ENCODE measurements at places on chromosomes 1 and 21. TPM values are rescaled to one million over a fixed set of nuclear protein-coding genes. Genes with fewer than 3 reads are reported as not detected.

Gene FCRL1
- not detected for total RNA-seq

Gene CFHR5
- not detected for total RNA-seq

Gene RIIAD1
- total RNA-seq = not detected

Gene CFAP57
- not detected for total RNA-seq

Gene BTBD8
- total RNA-seq = 1.5 TPM

Gene PRUNE1
- 26.6 TPM for total RNA-seq

Gene RIPPLY3
- total RNA-seq = not detected

GRCh38 chr1:56453417-56454078 is 125.8 kb downstream of the PLPP3 start:
- DNase-seq = no peak

- peak; percentile 47 for DNase-seq
These were observed 54.2 kb downstream of the SYT2 start for GRCh38 chr1:202656057-202656456.

DNA sequence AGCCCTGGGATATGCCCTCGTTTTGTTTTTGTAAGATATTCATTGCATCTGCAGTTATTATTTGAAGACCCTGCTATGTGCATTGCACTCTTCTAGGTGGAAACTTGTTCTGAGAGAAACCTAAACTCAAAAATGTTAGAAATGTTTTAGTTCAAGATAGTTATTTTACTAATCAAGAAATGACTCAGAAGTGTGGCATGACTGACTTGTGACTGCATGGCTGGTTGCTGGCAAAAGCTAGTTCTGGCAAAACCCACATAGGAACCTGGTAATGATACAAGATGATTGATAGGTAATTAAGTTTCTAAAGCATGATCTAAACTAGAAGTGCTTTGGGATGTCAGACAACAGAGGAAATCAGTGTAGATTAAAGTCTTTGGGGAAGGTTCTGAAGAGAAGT is 33.8 kb upstream of the NFASC start:
- no peak for DNase-seq

DNA sequence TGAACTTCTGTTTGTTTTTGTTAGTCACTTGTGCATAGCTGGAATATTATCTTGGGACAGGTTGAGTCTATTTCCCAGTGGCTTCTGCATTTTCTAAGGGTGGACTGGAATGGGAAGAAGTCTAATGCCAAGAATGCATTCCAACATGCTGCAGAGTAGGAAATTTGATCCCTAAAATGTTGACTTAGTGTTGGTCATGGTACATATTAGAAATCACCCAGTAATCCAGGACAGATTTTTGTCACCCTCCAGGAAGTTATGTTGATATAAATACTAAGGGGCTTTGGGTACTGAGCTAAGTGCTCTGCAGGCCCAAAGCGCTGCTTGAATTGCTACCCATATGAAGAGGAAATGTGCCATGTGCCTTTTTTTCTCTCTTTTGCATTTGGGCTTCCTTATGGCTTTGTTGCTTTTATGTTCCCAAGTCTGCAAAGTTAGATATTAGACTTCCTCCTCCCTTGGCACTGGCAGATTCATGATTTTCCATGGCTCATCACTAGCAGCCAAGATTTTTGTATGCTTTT is 10.0 kb downstream of the ARID1A start:
- DNase-seq = no peak

DNA sequence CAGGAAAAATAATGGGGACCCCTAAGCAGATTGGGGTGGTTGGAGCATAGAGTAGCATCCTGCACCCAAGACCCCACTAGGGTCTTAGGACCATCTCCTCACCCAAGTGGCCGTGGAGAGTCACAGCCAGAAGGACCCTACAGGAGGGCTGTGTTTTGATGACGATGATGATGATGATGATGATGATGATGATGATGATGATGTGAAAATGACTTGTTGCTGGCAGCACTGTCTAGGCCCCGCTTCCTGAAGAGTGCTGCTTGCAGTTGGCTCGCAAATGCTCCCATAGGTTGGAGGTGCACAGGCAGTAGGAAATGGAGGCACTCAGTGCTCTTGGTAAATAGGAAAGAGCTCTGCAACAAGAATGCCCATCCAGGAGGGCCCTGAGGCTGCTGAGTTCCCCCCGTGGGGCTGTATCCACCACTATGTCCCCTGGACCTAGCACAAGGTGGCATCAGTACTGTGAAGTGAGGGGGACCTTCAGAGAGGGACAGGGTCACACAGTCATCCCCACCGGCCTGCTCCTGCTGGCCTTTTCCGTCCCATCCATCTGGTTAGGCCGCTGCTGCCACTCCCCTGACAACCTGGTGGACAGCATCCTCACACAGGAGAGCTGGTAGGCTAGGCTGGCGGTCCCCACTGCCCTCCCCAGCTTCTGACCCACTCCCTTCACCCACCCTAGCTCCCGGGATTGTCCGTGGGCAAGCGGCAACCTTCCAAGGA is 139.6 kb downstream of the FOXD2 start:
- no peak for DNase-seq

DNA sequence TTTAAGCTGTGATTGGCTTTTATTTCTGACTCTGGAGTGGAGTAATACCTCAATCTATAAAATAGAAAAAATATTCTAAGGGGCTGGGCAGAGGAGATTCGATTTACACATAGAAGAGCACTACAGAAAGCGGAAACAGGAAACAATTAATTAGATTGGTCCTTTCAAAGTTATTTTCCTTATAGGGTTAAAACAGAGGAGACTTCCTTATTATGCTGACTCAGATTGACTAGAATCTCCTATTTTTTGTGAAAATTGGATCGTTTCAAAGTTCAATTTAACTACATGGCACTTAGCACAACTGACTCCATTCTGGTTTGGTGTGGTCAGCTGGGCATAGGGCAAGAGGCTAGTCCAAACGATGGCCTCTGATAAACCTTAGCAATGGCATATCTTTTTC is 48.3 kb upstream of the NCAM2 start:
- no peak for DNase-seq

DNA sequence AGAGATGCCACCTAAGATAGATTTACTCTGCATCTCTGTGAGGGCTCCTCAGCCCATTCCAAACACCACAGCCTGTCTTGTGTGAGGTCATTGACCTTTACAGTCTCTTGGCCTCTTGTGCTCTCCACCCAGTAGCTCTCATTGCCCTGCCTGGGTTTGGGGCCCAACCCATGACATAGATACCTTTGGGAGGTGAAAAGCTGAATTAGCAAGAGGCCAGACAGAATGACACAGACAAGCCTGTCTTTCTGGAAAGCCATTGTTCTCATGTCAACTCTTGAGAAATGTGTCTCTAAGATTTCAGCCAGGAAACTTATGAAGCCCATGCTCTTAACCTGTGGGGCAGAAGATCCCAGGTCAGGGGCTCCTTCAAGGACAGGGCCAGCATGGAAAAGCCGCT is 18.4 kb upstream of the F3 start:
- no peak for DNase-seq

DNA sequence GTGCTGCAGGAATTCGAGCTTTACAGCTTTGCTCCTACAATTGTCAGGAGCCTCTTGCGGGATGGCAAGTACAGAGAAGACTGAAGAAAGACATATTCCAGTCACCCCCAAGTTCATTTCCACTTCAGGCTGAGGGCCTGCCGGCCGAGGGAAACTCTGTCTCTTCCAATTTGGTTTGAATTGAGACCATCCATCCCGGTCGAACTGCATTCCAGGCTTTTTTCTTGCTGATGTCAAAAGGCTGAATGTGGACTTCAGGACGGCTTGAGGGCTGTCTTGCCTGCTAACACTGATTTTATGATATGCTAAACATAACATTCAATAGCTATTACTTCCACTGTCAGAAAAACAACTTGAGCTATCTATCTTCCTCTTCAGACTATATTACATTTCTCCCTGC is 79.8 kb upstream of the PLXNA2 start:
- DNase-seq = no peak

DNA sequence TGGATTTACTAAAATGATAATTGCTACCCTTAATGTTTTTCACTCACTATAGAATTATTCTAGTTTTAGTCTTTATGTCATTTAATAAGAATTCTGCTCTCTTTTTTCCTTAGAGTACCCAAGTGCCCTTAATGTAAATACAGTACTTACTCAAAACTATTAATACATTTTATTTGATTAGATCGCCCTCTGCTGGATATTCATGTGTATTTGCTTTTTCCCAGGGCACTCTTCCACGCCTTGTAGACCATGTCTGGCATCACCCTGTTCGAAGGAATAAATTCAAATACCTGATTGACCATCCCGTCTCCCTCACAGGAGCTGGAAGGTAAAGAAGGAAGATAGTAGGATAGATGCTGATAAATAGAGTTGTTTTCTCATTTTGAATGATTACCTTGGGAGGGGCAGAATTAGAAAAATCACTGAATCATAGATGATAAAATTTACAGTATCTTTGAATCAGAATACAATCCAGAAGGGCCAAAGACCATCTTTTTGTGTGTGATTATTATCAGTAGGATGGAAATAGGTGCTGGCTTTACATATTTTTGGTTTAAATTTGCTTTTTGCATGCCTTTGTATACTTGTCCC is 4.1 kb downstream of the AXDND1 start:
- peak; percentile 63 for DNase-seq

DNA sequence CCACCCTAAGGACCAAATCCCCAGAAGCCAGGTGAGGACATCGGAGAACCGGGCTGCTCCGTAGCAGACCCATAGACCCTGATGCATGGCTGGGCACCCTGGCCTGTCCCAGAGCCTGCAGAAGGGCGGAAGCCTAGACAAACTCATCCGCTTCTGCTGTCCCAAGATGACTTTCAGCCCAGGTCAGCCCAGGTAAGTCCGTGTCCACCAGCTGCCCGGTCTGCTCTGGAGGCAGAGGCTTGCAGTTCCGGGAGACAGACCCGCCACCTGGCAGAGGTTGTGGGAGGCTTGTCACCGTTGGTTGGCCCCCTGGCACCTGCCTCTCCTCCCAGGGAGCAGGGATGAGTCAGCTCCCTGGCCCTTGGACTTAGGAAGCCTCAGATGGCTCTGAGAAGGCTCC is 22.8 kb upstream of the POFUT2 start:
- no peak for DNase-seq

DNA sequence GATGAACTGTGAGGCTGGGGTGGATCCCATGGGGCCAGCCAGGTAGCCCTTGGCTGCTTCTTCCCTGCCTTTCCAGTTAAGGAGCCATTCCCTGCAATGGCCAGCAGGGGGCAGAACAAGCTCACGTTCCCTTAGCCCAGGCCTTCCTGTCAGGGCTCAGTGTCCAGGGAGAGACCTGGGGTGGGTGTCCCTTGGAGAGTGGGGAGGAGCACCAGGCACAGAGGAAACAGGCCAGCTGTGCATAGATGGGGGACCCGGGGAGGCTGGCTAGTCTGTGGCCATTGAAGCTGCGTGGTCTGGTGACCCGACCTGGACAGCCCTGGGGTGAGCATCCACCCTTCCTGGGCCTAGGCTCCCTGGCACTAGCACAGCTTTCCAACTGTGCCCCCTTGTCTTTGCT is 13.2 kb upstream of the EPS8L3 start:
- peak; percentile 94 for DNase-seq

DNA sequence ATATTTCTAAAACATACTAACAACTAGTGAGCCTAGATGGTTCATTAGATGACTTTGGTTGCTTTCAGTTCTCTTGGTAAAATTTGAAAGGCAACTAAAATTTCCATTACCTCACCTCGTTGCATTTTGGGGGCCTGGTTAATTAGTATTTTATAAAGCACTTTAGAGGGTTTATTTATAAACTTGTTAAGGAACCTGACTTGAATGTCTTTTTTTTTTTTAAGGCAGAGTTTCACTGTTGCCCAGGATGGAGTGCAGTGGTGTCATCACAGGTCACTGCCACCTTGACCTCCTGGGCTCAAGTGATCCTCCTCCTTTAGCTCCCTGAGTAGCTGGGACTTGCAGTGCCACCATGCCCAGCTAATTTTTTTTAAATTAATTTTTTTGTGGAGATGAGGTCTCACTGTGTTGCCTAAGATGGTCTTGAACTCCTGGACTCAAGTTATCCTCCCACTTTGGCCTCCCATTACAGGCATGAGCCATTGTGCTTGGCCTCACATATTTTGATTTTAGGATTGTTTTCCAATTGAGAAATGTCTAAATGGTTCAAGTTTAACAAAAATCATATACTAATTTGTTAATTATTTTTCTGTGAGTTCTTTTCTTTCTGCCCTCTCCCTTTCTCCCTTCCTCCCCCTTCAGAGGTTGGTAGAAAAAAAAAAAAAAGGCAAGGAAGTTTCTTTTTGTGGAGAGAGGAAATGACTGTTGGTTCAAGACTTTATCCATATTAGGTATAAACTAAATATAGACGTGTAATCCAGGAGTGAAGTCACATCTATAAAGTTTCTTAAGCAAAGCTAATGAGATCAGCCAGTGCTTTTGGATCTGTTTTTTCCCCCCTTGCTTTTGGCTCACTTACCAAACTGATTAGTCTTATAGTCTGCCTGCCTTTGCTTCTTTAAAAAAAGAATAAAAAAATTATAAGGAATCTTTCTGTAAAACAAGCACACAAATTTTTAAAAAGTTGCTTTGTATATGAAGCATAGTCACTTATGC is 24.7 kb downstream of the CLIC4 start:
- no peak for DNase-seq

- peak; percentile 38 for DNase-seq
These were observed 5.4 kb downstream of the FOXO6 start for GRCh38 chr1:41366455-41367287.

GRCh38 chr1:48645883-48646282 is 130.8 kb downstream of the BEND5 start:
- DNase-seq = no peak

GRCh38 chr21:38758501-38759214 is 47.1 kb upstream of the ETS2 start:
- no peak for DNase-seq

- DNase-seq = no peak
These were observed 508.8 kb upstream of the CAMK1G start for GRCh38 chr1:209074575-209075250.

GRCh38 chr1:24932284-24932683 is 2.2 kb upstream of the RUNX3 start:
- peak; percentile 92 for DNase-seq

DNA sequence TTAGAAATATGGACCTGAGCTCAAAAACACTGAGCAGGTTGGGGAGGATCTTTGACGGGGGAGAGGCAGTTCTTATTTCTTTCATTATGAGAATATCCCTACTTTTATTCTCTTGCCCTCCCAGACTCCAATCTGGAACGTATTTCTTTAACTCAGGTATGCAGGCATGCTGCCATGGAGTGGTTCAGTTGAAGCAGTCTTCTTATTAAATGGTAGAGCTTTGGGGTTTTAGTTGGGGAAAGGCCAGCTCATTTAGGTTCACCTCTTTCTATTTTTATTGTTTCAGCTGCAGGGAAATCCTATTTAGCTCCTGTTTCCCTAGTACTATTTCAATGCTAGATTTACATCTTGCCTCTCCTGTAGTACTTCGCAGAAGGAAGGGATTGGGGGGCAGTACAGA is 198.9 kb downstream of the TTLL7 start:
- no peak for DNase-seq

DNA sequence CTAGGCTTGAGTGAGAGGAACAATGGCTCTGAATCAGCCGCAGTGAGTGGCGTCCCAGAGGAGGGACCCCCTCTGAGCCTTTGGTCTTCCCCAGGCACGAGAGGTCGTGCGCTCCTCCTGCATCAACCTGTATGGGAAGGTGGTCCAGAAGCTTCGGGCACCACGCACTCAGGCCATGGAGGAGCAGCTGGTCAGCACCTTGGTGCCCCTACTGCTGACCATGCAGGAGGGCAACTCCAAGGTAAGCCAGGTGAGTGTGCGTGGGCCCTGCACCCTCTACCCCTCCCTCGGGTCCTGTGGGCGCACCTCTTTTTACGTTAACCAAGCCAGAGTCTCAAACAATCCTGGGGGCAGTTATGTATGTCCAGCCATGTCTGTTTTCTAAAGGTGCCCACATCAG is 13.7 kb upstream of the TTC4 start:
- DNase-seq = no peak

- no peak for DNase-seq
These were observed 39.9 kb upstream of the SLC16A1 start for GRCh38 chr1:112995890-112996289.

- DNase-seq = peak; percentile 48
These were observed 166.2 kb downstream of the TOMM20 start for GRCh38 chr1:234962340-234962989.
